ENCODE measurements at places on chromosomes 1 and 21.

DNA sequence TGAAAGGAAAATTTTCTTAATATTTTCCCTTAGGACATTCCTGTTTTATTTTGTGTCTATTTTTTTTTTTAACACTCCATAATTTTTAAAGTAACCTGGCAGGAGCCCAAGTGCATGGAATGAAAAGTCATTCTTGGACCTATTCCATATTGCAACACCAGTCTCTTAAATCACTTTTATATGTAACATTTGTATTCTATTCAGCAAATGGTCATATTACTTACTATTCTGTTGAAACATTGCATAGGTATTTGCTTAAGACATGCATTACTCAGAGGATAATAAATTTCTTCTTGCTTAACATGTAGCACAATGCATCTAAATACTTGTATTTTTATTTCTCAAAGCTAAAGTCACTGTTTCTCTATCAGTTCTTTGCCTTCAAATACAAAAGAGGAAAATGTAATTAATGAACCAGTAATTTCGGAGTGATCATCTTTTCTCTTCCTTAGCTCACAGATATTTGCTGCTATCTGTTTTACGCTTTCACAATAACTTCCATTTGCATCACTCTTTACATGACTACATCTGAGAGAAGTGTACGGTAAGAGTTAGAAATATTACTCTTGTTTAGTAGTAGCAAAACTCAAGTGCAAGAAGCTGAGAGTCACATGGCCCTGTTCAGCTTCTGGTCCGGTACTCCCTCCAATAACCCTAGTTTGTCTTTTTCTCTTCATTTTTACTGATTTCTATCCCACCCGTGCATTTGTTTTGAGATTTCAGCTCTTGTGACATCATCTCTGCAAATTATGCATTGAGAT lies 394.8 kb downstream of the USP25 start:
- no peak for DNase-seq

DNA sequence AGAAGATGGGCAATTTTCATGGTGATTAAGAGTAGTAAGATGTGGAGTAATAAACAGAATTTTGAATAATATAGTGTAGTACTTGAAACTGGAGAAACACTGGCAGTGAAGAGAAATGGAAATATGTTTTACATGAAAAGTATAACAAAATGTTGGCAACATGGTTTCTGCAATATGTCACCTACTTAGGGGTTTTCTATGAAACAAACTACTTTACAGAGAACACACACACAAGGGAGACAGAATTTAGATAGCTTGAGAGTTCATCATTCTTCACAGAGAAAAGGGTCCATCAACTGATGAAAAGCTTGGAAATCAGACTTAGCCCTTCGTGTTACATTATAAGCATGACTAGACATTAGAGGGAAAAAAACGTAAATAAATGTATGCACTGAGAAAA lies 135.2 kb downstream of the EIF4G3 start:
- no peak for DNase-seq

DNA sequence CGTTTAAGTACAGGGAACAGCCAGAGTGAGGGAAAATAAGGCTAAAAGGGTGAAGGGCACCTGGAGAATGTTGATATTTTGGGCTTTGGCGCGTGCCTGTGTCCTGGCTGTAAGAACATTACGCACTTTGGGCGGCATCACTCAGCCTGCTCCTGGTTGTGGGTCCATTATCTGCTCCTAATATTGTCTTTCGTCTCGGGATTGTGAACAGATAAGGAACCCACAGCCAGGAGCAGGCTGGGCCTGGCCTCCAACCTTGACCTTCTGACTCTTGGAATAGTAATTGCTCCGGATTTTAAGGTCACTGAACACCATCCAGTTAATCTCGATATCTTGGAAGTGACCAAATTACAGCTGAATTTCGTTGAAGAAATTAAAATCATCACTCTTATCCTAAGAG lies 61.9 kb downstream of the TCP10L start:
- DNase-seq = no peak

DNA sequence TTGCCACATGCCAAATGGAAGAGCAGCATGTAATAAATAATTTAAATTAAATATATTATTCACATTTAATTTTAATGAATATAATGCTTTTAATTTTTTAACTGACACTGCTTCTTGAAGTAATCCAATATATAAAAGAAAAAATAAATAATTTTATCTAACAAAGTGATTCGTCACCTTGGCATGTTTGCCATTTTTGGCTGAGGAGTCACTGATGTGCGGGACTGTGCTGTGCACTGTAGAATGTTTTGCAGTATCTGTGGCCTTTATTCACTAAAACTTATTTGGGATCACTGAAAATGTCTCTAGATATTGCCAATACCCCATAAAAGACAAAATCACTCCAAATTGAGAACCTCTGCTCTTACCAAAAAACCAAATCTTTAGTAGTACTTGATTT lies 807.8 kb downstream of the BRINP3 start:
- DNase-seq = no peak

DNA sequence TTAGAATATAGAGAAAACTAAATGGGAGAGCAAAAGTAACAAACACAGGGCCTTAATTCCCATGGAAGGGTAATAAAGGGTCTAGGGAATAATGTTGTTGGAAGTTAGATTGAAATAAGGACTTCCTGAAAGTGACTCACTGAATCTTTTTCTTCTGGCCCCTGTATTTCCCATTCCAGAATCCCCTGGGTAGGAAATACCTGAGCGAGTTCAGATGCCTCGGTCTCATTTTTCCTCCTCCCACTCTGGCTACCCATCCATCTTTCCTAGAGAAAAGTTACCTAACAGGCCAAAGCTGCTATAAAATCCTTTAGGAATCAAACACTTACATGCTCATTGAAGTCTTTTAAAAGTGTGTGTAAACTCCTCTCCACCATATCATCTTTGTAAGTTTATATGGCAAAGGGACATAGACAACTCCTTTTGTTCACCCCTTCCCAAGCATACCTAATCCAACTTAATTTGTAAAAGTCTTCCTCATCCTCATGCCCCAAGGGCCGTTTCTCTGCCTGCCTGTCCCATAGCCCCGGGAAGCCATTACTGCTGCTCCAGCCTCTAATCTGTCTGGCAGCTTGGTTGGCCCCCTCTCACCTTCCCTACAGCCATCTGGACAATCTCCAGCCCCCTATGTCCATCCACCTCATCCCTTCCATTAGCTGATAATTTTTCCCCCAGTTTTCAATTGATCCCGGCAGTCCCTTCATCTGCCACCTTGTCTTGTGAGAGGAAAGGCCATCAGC lies 3.3 kb upstream of the MEF2D start:
- no peak for DNase-seq

GRCh38 chr1:158583962-158584361 lies 4.3 kb upstream of the OR10X1 start:
- no peak for DNase-seq

DNA sequence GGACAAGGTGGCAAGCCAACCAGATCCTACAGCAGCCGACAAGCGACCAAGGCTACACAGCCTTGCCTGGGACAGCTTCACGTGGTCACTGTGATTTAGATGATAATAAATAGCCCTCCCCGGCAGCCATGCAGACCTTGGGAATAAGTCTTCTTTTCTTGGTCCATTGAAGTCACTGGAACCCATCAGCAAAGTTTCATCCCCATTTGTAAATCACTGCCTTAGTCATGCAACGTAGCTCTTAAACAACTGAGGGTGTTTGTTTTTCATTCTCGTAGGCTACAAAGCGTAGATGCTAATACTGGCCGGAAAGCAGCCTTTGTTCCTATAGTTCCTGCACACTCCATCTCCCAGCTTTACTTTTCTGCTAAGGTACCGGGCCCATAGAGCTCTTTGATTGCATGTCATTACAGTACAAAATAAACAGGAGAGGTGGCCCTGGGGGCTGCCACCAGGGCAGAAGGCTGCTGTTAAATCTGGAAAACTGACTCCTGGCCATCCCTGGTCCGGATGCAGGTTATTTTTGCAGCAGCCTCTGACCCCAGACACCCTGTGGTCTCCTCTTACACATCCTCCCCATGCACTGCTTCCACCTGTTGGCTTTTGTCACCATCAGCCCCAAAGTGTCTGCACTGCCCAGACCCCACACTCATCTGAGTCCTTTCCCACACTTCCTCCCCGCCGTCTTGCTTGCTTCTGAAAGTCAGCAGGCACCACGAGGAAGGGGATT lies 105.5 kb downstream of the TOMM20 start:
- no peak for DNase-seq

DNA sequence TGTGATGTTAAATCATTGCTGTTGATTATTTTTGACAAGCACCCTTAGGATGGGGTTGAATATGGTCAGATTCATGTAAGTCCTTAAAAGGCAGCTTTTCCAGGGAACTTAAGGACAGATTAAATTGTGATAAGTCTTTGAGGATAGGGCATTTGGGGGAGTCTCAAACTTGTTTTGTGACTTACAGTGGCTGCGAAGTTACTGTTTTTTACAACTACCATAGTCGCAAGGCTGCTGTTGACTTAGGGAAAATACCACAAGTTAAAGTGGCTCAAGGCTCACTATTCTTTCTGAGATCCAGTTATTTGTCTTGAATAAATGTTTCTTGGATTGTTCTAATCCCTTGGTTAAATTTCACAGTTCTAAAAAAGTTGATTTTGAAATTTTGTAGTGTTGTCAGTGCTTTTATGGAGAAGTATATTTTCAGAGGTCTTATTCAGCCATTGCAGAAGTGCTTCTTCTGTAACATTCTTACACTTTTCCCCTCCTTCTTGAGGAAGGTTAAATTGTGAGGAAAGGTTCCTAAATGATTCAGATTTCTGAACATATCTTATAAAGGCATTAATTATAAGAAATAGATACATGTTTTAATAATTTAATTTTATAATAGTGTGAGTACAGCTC lies 47.0 kb upstream of the MPC2 start:
- no peak for DNase-seq

- no peak for DNase-seq
Observed at GRCh38 chr1:195241066-195241465, 1367.2 kb downstream of the KCNT2 start.

DNA sequence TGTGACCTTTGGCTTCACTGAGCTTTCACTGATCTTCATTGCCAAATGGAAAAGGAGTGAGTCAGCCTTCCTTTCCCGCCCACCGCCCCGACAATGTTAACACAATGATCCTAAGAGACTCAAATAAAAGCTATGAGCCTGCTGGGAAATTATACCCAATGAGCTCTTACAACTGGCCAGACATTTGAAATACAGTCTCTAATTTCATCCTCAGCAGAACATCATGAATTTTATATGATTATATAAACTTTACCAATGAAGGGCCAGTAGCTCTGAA lies 252.5 kb downstream of the SIPA1L2 start:
- no peak for DNase-seq

DNA sequence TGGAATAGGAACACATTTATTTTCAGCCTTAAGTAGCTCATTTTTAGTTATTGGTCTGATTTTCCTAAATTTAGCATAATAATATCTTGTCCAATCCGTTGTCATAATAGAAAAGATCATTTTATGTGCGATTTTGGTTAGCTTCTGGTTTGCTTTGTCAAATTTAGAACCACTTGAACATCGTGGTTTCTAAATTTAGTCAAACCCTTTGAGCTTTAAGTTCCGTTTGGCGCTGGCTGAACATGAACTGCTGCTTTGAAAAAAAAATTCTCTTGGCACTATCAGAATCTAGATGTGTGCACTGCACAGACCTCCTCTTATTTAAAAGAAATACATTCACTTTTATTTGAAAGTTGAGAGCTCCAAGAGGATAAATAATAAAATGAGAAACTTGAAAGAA lies 370.6 kb downstream of the PTPRC start:
- DNase-seq = no peak

- DNase-seq = no peak
Observed at GRCh38 chr1:1321477-1321876, 3.0 kb downstream of the INTS11 start.

- DNase-seq = no peak
Observed at GRCh38 chr1:55955016-55955621, 624.2 kb downstream of the PLPP3 start.

DNA sequence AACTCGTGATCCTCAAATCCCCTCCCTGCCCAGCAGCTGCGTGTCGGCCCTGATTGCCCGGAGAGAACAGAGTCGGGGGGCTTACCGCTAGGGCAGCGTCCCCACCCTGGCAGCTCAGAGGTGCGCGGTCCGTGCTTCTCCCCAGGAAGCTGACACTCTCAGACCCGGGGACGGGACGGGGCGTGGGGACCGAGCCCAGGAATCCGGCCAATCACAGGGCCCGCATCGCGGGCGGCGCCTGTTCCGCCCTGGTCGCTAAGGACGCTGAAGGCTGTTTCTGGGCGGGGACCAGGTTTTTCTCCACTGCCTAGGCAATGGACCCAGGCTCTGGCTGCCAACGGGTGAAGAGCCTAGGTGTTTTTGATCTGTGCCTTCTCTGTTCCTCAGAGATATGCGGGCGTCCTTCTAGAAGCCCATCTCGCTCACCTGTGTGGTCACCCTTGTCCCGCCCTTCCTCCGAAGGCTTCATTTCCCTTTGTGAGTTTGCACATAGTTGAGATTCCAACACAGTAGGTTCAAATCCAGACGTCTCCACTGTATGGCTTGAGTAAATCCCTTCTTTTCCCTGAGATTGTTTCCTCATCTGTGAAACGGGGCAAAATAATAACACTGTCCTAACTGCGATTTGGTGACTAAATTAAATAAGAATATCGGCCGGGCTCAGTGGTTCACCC lies at the start of gene C1orf87:
Gene C1orf87, minus strand, starts transcription at position 166 of the 674 bp plus-strand sequence. CDS start 1,127 bp downstream, outside the sequence.
- no peak for DNase-seq

DNA sequence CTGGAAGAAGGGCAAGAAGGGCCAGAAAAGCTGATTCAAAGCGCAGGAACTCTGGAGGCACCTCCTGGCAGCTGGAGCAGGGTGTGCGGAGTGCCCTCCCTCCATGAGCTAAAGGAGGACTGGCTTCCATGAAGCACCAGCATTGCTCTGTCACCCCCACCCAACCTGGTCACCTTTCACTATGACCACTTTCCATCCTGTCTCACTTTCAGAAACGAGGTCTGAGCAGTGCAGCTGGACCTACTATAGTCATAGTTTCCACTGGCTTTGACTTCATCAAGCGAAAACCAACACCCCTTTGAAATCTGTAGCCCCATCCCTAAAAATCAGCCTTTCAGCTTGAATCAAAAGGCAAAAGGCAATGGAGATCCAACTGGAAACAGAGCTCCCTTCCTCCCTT lies 84.8 kb upstream of the CACNA1E start:
- no peak for DNase-seq

DNA sequence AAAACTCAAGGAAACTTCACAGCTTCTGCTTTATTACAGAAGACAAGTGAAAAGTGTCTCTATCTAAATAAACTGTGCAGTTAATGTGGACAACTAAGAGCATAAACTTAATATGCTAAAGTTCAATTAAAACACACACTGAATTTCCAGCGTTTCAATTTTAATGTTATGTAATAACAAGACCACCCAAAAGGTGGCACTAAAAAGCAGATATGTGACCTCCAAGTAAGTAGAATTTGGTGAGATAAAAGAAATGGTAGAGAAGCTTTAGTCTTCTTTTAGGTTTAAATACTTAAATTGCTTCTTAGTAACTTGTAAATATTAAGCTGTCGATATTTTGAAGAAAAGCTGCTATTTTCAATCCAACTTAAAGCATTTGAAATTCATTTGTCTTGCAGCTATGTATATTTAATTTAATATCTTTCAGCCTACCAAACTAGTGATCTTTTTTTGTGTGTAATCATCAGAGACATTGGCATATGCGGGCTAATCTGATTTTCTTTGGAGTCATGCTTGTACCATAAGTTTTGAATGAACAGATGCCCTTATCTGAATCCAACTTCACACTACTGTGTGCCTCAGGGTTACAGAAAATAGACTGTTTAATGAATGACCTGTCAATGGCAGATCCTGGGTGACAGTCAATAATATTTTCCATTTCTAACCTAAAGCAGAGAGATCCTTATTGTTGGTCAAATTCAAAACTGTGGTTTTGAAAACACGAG lies 36.5 kb upstream of the ADAMTS1 start:
- DNase-seq = no peak

Measured in GOT3 (cell line).